WTC11 (cell line): ENCODE measurements at places on chromosomes 3 and 15.

DNA sequence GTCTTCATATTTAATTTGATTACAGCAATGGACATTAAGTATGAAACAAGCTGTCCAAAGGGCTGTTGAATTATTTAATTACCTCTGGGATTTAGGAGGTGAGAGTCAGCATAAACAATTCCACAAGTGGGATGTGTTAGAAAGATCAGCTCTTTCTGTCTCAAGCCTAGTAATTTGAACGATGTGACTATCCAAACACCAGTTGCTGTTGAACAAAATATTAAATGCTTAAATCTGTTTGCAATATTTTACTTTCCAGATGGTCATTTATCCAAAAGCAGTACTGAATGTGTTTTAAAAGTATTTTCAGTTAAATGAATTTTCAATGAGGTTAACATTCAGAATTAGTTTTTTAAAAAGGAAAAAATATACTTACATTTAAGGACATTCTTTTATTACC, 12.7 kb downstream of the KCNAB1 start:
- no peak for DNase-seq
- no peaks in the 10 kb centered on the region for H3K4me1 ChIP-seq
- no peak overlapping the region for H3K27ac ChIP-seq
- no peaks in the 10 kb centered on the region for H3K27me3 ChIP-seq
- no peak overlapping the region for H3K4me3 ChIP-seq
- H3K36me3 ChIP-seq, result no peaks in the 10 kb centered on the region

DNA sequence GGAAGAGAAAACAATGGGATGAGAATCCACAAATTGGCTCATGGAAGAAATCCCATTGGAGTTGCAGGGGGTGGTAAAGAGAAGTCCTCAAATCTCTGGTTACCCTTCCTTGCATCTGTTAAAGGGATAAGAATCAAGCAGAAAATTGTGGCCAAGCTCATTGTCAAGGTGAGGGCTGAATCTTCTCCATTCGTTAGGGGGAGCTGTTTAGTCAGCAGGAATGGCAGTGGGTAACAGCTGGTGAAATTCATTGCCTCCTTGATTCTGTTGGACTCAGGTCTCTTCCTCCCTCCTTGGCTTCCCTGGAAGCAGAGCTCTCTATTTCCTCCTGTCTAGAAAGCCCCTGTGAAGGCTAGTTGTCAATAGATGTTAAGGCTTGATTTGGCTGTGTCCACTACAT, 343.1 kb upstream of the SEMA6D start:
- no peaks in the 10 kb centered on the region for H3K27me3 ChIP-seq
- peak; percentile 20 for DNase-seq
- no peaks in the 10 kb centered on the region for H3K36me3 ChIP-seq
- no peak overlapping the region for H3K27ac ChIP-seq
- H3K4me1 ChIP-seq, result peaks cover 16% of the 10 kb centered on the region
- no peak overlapping the region for H3K4me3 ChIP-seq

DNA sequence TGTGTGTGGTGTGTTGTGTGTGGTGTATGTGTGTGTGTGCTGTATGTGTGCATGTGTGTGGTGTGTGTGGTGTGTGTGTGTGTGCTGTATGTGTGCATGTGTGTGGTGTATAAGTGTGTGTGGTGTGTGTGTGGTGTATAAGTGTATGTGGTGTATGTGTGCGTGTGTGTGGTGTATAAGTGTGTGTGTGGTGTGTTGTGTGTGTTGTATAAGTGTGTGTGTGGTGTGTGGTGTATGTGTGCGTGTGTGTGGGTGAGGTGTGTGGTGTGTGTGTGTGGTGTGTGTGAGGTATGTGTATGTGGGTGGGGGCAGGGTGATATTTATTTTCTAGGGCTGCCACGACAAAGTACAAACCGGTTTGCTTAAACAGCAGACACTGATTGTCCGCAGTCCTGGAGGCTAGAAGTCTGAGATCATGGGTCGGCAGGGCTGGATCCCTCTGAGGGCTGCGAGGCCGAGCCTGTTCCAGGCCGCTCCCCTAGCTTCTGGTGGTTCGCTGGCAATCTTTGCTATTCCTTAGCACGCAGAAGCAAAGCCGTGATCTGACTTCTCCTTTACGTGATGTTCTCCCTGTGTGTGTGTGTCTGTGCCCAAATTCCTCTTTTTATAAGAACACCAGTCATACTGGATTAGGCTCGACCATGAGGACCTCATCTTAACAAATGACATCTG, 160.2 kb downstream of the XXYLT1 start:
- no peak overlapping the region for H3K27ac ChIP-seq
- no peak for DNase-seq

- no peak for DNase-seq
- H3K27me3 ChIP-seq, result no peaks in the 10 kb centered on the region
- H3K27ac ChIP-seq, result no peak overlapping the region
- no peaks in the 10 kb centered on the region for H3K36me3 ChIP-seq
These were observed 138.4 kb upstream of the LMCD1 start for GRCh38 chr3:8363200-8363599.

DNA sequence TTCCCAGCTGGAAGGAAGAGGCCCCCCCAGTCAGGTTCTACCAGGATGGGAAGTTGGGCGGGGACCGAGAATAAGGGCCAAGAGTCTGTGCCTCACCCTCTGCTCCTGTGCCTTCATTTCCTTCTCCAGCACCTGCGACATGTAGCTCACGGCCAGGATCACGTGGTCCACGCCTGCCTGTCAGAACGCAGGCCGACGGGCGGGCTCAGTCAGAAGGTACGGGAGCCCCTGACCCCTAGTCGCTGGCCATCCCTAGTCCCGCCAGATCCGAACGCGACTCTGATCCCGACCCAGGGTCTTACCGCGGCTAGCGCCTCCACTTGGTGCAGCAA, 489 bp downstream of the GMPPB start:
- no peaks in the 10 kb centered on the region for H3K27me3 ChIP-seq
- peak; percentile 45 for DNase-seq

- DNase-seq, result peak; percentile 9
- H3K36me3 ChIP-seq, result no peaks in the 10 kb centered on the region
- no peak overlapping the region for H3K27ac ChIP-seq
These were observed 9.1 kb upstream of the HHATL start for GRCh38 chr3:42711491-42712343.
